ENCODE measurements at places on chromosomes 3 and 15. TPM values are rescaled to one million over a fixed set of nuclear protein-coding genes. Genes with fewer than 3 reads are reported as not detected.

AQP9 gene
- total RNA-seq: 0.52 TPM

SLC6A6 gene
- total RNA-seq: 29.9 TPM

CXCR6 gene
- not detected for total RNA-seq

ZNF660 gene
- total RNA-seq: 3.2 TPM

IQCH gene
- total RNA-seq: 4.2 TPM

TNK2 gene
- total RNA-seq: 5.5 TPM

C2CD4A gene
- total RNA-seq: 0.26 TPM

RASGRF1 gene
- not detected for total RNA-seq

SERINC4 gene
- total RNA-seq: not detected

CPNE9 gene
- not detected for total RNA-seq

VWA5B2 gene
- not detected for total RNA-seq

PEX11A gene
- total RNA-seq: 5.1 TPM
